Effector memory CD8-positive, alpha-beta T cell (primary cell): ENCODE measurements at places on chromosomes 12 and 14.

DNA sequence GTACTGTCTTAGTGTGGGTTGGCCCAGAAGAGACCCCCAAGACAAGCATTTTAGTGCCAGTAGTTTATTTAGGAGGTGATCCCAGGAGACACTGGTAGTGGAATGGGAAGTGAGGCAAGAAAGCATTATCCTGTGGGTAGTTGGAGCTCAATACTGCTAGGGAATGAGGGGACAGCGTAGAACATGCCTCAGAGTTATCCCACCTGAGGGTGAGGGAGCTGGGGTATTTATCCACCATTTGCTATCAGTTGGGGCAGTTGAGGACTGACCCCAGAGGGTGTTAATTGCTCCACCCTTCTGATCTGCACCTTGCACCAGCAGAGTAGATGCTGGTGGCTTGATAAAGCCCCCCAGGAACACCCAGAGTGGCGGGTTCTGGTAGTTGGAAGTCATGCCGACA is 37.9 kb downstream of the RHOF start:
- DNase-seq, result no peak

DNA sequence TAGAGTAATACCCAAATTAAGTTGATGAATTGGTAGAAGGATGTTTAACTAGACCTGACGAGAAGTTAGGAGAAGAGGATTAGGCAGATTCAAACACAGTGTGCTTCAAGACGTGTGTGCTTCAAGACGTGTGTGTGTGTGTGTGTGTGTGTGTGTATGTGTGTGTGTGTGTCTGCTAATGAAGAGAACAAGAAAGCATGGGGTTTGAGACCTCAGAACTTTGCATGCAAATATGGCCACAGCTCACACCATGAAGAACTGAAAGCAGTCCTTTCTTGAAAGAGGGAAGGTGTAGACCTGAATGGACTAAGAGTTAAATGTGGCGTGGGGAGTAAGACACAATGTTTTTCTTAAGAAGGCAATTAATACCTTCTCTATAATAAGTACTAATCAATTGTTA is 32.5 kb upstream of the SSPN start:
- DNase-seq, result no peak

DNA sequence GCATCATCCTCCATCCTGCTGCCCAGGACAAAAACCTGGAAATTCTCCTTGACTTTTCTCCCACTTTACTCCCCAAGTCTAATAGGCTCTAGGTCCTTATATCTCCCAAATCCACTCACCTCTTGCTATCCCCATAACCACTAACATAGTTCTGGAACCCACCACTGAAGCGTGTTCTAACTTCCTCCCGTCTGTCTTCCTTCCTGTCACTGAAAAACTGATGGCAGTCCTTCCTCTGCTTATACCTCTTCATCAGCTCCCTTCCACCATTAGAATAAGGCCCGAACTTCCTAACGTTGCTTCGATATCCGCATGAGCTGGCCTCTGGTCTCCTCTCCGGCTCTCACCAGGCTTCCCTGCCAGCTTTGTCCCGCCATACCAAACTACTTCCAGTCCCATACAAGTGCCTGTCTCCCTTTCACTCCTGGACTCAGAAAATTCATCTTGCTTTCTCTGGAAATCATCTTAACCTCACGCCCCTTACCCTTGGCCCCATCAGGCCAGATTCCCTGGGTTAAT is 63.0 kb upstream of the BCL2L14 start:
- no peak for DNase-seq

- DNase-seq, result peak; percentile 36
These were observed 596 bp downstream of the DLST start for GRCh38 chr14:74882103-74882920.

DNA sequence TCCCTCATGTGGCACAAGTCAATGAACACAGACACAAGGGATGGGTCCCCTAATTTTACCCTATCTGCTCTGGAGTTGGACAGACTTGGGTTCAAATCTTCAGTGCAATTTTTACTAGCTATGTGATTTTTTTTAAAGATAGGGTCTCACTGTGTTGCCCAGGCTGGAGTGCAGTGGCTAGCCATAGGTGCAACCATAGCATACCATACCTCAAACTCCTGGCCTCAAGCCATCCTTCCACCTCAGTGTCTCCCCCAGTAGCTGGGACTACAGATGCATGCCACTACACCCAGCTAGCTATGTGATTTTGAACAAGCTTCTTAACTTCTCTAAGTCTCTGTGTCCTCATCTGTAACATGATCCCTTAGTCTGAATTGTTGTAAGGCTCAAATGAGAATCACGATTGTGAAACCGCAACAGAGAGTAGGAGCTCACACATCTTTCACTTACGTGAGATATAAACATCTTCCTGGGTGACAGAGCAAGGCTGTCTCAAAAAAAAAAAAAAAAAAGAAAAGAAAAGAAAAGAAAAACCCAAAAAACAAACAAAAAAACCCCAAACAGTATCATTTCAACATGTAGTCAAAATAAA is 4.7 kb downstream of the CALCOCO1 start:
- DNase-seq, result no peak

DNA sequence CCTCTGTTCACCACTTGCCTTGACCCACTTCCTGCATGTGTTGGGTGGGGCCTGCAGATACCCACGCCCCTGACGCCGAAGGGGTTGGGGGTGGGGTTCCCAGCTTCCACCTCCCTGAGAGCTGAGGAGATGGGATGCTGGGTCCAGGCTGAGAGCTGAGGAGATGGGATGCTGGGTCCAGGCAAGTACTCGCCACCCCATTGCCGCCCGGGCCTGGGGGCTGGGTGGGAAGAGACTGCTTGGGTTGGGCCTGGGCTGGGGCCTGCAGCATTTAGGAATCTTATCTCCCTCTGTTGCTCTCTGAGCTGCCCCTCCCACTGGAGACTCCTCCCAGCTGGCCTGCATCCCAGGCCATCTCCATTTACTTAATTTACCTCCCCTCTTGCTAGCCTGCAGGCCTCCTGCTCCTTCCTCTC is 17.4 kb downstream of the TEAD4 start:
- no peak for DNase-seq

- DNase-seq, result no peak
These were observed 22.7 kb upstream of the KRT78 start for GRCh38 chr12:52871291-52872039.

GRCh38 chr12:1353451-1353850 is 240.9 kb downstream of the FBXL14 start:
- no peak for DNase-seq

DNA sequence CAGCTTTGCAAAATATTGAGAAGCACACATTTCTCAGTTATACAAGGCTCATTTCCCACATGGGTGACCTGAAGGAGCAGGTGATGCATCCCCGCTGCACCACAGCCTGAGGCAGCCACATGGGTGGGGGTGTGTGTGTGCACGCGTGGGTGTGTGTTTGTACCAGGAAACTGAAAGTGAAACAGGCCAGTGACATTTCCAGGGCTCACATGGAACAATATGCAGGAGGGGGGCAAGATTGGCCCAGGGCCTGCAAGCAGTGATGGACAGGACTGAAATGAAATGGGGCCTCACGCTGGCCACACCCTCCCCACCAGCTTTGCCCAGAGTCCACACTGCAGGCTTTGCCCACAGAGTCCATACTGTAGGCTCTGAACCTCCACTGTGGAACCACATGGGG is 154.2 kb upstream of the PARP11 start:
- peak; percentile 29 for DNase-seq
